Cortex of kidney (tissue), 1 donor: ENCODE measurements at places on chromosomes 3 and 15.

DNA sequence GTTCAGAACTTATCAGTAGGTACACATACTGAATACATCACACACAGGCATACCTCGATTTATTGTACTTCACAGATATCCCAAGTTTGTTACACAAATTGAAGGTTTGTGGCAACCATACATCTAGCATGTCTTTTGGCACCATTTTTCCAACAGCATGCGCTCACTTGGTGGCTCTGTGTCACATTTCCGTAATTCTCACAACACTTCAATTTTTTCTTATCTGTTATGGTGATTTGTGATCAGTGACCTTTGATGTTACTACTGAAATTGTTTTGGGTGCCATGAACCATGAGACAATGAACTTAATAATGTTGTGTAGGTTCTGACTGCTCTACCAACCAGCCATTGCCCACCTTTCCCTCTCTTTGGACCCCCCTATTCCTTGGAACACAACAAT is 10.8 kb downstream of the PARL start:
- no peak for DNase-seq

GRCh38 chr3:195247086-195247862 is 23.7 kb downstream of the XXYLT1 start:
- no peak for DNase-seq

DNA sequence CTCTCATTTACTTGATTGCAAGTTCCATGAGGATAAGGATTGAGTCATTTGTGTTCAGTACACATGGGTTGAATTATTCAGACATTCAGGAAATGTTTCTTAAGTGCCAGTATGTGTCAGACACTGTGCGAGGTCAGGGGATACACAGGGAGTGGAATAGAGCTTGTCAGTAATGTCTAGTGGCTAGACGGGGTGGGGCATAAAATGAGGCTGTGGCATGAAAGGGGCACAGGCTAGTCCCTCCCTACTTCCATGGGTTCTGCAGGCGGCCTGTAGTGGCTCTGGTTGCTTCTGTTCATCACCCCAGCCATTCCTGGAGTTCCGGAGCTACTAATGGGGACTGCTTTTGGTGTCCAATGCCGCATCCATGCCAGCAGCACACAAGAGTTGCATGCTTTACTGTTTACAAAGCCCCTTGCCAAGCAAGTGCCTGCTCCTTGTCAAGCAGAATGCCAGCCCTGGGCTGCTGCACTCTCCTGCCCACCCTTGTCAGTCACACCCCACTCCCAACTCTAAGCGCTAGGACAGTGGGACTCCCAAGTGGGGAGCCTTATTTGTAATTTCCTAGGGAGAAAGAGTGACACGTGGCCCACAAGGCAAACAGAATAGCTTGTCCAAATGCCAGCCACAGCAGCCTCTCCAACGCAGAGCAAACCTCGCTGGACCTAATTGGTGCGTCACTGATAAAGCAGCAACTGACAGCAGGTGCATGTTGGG is 70.8 kb downstream of the RAB11A start:
- DNase-seq, result no peak

- no peak for DNase-seq
Measured at GRCh38 chr15:65339416-65339815, 34.9 kb downstream of the RNU5B-1 start.

DNA sequence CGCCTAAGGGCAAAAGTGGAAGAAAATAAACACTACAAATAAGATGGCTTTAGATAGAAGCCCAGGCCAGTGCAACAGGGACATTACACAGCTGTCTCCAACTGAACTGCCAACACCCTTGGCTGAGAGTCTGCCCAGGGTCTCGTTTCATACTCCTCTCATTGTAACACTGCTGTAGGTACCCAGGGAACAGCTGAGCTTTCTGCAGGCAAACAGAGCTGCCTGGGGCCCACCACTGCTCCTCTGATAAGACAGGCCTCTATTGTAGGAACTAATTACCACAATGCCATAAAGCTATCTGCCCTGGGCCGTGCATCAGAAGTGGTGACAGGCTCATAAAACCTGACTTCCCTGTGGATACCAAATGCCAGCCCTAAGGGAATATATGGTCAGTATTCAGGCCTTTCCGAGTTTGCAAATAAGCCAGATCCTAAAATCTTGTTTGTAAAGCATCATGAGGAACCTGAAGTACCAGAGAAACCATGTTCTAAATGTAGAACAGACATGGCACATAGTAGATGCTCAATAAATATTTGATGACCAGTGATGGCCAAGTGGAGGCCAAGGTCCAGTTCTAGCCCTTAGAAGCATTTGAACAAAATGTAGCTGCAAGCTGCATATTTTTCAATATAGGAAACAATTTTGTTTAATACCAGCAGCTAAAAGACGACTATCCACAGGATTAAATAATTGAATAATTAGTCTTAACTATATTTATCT is 84.3 kb upstream of the NEO1 start:
- no peak for DNase-seq

DNA sequence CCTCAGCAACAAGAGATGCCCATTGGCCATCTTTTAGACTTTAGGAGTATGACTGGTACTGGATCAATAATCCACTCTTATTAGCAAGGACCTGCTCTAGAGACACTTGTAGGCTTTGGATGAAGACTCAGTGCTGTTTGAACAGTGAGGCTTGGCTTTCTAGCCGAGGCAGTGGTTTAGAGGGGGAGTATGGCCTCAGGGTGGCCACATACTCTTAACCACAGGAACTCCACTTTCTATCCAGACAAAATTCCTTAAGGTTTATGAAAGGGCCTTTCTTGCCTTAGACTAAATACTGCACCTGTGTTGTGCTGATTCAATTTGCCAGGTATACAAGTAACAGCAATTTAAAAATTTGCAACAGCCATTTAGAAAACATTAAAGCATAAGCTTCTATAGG is 1046.3 kb downstream of the DIPK2A start:
- no peak for DNase-seq

- DNase-seq, result no peak
Measured at GRCh38 chr3:33773637-33774036, 24.8 kb upstream of the PDCD6IP start.

GRCh38 chr3:180325958-180326357 is 276.0 kb upstream of the TTC14 start:
- DNase-seq, result no peak

DNA sequence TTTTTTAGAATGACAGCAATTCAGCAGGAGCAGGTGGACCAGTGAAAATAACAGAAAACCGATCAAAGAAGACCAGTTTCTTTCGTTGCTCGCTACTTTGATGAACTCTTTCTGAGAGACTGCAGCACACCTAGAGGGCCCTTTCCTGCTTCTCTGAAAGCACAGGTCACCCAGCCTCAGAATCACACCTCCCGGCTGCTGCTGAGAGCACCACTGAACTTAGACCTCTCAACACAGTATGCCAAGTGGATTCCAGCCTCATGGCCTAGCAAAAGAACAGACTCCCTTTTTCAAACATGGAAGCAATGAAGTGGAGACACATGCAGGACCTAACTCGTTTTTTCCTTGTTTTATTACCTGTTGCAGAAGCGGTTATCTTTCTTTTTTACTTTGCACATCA is 13.9 kb upstream of the APH1B start:
- no peak for DNase-seq

GRCh38 chr3:13569201-13569600 is 20.3 kb downstream of the FBLN2 start:
- DNase-seq, result no peak

- DNase-seq, result no peak
Measured at GRCh38 chr3:130509008-130509407, 8.0 kb upstream of the COL6A6 start.

GRCh38 chr15:99058421-99058870 is 46.4 kb upstream of the SYNM start:
- no peak for DNase-seq

DNA sequence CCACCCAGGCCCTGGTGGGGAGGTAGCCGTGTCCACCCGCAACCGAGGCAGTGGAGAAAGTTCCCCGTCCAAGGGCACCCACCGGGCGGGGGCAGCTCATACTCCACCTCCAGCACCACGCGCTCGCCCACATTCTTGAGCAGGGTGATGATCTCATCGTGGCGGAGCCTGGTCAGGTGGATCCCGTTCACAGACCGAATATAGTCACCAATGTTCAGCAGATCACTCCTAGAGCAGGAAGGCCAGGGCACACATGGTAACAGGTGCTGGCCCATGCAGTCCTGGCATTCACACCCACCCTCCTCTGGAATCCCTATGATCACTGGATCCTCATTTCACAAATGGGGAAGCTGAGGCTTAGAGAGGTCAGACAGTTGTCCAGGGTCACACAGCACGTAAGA is 15.8 kb downstream of the GRIP2 start:
- DNase-seq, result no peak

GRCh38 chr15:49737127-49737526 is 116.3 kb downstream of the DTWD1 start:
- no peak for DNase-seq

DNA sequence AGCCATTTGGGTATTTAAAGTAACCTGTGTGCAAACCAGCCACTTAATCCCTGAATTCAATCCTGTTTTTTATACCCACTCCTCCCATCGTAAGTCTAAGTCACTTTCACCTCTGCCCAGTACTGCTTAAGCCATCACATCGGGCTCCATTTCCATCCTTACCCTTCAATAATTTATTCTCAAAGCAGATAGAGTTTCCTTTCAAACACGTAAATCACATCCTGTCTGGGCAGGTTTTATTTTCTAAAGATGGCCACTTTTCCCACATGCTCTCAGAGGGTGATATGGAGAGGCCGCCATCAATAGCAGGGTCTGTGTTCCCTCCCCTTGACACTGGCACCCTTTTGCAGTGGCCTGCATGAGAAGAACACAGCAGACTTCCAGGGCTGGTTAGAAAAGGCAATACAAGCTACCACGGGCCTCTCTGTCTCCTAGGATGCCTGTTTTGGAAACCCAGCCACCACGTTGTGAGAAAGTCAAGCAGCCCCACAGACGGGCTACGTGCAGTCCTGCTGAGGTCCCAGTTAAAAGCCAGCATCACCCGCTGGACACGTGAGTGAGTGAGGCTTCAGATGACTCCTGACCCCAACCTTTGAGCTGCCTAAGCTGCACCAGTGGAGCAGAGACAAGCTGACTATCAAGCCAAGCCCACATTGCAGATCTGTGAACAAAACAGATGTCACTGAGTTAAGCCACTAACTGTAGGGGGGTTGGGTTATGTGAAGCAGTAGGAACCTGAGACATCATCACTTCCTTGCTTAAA is 241.8 kb upstream of the SLCO3A1 start:
- no peak for DNase-seq

- DNase-seq, result no peak
Measured at GRCh38 chr3:79161941-79162340, 605.9 kb downstream of the ROBO1 start.

GRCh38 chr3:141657516-141657915 is 80.6 kb upstream of the RNF7 start:
- DNase-seq, result no peak

GRCh38 chr3:169596126-169596525 is 67.4 kb downstream of the MECOM start:
- no peak for DNase-seq

- DNase-seq, result no peak
Measured at GRCh38 chr15:65055201-65055870, 10.1 kb downstream of the SLC51B start.

GRCh38 chr3:126040386-126040785 is 43.5 kb downstream of the SLC41A3 start:
- no peak for DNase-seq

- DNase-seq, result no peak
Measured at GRCh38 chr3:102215166-102215565, 219.6 kb upstream of the ZPLD1 start.

DNA sequence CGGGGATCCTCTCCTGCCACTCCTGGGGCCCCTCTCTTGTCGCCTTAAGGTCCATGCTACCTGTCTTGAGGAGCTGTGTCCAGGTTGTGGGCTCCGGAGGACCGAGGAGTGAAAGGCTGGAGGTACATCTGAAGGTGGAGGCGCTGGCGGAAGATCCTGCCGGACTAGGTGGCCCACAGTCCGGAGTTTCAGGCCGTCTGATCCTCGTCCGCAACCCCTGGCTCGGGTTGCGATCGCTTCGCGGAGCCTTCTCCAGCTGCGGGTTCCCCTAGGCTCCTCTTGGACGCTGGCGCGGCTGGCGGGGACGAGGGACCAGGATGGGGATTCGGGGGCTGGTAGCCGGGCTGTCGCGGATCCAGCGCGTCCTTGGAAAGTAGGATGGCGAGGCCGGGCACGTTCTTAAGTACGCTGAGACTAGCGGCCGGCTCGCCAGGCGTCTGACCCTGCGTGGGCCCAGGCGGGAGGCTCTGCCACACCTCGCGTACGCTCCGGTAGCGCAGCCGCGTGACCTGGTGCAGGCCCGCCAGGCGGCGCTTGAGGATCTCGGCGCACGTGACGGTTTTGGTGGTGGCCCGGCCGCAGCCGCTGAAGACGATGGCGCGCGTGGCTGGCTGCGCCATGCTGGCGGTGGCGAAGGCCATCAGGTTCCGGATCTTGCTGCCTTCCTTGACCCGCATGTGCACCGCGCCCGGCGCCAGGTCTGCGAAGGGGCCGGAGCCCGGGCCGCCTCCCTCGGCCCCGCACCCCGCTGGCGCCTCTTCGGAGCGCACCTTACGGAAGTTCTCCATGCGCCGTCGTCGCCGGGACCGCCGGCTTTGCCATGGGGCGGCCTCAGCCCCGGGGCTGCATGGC is 550 bp downstream of the RPP25 start:
- no peak for DNase-seq

DNA sequence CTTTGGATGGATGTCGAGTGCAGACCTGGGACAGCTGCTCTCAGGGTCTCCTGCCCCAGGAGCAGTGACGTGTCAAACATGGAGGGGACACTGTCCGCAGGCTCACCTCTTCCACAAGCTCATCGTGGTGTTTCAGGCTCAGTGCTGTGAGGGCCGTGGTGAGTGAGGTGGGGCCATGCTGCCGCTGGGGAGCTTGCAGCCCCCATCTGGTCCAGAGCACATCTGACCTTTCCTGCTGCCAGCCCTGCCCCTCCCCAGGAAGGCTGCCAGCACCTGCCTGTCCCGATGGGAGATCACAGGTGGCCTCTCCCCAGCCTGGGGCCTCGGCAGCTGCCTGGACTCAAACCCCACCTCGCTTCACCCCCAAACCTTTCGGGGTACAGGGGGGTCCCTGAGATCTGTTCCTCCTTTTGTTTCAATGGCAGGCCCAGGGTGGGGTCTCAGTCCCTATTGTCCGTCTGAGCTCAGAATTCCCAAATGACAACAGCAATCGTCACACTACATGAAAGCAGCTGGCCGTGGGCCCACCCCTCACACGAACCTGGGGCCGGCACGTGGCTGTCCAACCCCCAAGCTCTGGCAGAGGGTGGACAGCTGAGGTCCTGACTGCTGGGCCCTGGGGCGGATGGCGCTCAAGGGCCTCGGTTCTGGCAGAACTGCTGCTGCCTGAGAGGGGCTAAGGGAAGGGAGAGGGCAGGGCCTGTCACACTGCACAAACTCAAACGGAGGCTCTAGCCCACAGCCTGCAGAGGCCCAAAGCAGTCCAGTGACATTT is 65.0 kb upstream of the RPL32 start:
- no peak for DNase-seq

GRCh38 chr3:189467451-189467850 is 163.7 kb upstream of the TP63 start:
- DNase-seq, result no peak
